ENCODE measurements at places on chromosomes 4 and X. TPM values are rescaled to one million over a fixed set of nuclear protein-coding genes. Genes with fewer than 3 reads are reported as not detected.

GRCh38 chrX:47200385-47201150 is 6.9 kb downstream of the UBA1 start:
- DNase-seq, result no peak

DNA sequence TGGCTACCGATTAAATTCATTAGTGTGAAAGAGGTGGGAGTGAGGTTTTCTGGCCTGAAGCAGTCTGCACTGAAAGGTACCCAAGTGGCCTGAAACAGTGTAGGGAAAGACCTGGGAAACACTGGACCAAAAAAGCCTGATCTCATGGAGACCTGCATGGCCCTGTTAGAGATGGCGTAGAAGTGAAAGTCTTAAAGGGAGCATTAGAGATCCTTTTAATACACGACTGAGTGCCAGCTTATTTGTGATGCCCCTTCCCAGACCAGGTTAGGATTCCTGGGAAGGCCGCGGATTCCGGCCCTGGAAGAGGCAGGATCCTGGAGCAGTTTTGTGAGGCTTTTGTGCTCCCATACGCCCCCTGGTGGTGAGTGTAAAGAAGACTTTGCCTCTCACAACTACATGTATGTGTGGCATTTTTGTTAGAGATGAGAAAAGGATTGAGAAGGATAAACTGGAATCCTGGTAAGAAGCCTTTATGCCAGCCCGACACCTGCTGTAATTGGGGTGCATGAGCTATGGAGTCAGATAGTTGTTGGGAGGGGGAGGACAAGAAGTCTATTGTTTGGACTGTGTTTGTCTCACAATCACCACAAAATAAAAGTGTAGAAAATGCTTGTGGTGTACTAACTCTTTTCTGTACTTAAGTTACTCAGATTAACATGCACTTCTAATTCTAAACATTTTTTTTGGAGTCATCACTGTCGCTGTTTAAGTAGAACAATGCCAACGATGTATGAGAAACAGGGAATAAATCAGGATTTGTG is 54.0 kb downstream of the JADE1 start:
- DNase-seq, result no peak

DNA sequence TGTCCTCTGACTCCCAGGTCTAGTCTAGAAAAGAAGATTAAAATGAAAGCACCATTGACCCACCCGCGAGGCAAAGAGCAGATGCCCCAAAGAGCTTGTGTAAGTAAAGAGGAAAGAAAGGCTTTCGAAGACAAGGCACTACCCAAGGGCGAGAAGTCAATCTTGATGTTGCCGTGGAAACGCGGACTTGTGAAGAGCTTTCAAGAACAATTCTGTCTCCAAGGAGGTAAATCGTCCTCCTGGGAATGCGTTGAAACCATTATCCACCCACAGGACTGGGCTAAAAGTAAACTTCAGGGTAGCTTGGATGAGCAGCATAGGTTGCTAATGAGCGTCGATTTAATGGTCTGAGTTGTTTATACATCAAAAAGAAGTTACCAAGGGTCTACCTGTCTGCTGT is 189.3 kb downstream of the DHRSX start:
- DNase-seq, result no peak

DNA sequence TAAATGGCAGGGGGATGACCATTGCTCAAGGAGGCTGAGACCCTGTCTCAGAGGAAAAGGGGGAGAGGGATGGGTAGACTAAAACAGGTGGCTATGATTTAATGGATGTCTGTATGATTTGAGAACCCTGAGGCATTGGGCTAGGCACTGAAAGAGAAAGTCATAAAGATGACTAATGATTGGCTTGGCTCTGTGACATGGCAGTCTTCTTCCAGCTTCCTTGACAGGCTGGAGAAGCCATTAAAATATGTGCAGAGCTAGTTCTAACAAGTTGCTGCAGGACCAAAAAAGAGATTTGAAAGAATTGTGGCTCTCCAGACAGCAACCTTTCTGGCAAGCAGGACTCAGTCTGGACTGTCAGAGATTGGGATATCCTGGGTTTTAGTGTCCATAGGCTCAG is 53.6 kb downstream of the AMER1 start:
- no peak for DNase-seq

DNA sequence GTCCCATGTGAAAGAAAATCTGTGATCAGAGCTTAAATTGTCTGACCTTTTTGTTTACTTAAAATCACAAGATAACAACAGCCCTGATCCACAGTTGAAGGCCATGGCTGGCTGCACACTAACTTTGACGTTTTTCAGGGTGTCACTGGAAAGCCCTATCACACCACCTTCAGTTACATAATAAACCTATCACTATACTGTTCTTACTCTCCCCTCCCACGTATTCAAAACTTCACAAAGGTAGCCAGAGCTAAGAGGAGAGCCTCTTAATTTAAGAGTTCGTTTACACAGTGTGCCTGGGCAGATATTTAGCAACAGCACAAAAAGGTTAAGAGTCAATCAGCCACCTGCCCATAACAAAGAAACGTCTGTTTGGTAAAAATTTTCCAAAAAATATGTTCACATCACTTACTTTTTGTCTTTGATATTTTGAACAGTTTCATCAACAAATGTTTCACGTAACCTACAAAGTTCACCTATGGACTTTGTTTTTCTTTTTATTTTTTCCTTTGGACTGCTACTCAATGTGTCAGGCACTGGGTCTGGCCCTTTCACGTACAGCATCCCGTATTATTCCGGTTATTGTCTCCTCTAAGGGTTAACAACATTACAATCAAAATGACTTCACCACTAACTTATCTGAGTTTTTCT is 25.0 kb downstream of the RFC1 start:
- no peak for DNase-seq

DNA sequence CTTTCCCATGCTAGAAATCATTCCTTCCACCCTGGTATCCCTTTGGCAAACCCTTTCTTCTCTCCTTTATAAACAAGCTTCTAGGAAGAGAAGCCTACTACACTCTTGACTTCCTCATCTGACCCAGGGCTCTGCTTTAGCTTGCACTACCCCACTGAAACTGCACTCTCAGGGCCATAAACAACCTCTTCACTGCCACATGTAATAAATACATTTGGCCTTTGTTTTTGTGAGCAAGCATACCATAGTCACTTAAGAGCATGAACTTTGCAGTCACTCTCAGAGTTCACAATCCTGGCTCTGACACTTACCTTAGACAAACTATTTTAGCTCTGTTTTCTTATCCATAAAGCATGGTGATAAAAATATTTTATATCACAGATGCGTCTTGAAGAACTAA is 50.7 kb upstream of the USP38 start:
- DNase-seq, result no peak

- DNase-seq, result no peak
Observed at GRCh38 chr4:184953421-184953945, 64.8 kb upstream of the HELT start.

- no peak for DNase-seq
Observed at GRCh38 chrX:125333583-125333982, 13.9 kb downstream of the TEX13C start.

- DNase-seq, result no peak
Observed at GRCh38 chrX:134406356-134407064, 53.5 kb upstream of the HPRT1 start.

DNA sequence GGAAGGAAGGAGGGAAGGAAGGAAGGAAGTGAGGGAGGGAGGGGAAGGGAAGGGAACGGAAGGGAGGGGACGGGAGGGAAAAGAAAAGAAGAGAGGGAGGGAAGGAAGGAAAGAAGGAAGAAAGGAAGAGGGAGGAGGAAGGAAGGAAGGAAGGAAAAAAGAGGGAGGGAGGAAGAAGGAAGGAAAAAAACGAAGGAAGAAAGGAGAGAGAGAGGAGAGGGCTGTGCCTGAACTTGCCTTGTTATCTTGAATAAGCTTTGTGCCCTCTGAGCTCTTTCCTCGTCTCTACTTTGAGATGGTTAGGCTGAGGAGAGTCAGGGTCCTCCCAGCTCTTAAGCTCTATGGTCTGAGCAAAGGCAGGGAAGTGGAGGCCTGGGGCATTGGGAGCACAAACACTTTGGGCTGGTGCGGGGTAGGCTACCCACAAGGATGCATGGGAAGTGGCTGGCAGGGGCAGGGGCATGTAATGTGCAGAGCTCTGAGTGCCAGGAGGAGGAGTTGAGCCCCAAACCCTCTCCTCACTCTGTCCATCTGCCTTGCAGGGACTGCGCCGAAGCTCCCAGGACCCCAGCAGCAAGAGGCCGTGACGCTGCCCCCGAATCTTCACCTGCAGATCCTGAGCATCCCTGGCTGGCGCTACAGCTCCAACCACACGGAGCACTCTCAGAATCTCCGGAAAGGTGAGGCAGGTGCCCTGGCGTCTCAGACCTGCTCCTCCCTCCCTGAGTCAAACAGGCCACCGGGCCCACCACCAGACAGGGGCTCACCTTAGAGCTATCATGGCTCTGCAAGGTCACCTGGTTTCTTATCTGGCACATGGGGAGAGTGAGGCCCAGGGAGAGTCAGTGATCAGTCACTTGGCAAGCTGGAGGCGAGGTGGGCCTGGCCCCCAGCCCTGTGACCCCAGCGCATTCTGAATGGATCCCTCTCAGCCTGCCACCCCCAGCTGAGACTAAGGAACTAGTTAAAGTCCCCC is 26.5 kb upstream of the MRFAP1 start:
- no peak for DNase-seq

DNA sequence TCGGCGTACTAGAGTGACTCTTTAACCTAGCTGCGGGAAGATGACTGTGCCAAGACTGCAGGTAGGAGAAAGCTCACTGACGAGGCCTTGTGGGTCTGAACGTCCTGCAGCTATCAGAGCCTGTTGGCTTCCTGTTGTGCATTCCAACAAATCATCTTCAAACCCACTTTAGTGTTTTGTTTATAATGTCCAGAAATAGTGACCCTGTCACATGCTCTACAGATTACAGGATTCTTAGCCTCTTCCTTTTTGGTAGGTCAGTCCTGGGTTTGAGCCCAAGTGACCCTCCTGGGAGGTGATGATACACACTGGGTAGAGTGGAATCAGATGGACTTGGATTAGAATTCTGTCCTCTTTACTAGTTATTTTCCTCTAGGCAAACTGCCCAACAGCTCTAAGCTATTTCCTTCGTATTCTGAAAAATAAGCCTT is 33.2 kb downstream of the HTT start:
- DNase-seq, result no peak

DNA sequence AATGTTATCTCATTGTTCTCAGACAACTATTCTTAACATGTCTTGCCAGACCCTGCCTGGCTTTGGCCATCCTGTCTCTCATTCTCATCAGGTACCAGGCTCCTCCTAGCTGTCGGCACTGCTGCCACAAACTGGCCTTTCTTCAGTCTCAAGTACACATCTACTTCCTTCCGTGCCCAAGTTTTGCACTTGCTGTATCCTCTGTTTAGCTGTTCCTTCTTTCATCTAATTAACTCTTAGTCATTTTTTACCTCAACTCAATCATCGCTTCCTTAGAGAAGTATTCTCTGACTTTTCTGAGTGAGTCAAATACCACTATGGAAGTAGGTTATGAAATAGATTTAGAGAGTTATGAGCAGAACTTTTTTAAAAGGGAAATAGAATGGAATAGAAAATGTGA is 19.7 kb downstream of the CXCL3 start:
- DNase-seq, result no peak

- DNase-seq, result no peak
Observed at GRCh38 chrX:13825178-13825762, 8.4 kb upstream of the GPM6B start.

DNA sequence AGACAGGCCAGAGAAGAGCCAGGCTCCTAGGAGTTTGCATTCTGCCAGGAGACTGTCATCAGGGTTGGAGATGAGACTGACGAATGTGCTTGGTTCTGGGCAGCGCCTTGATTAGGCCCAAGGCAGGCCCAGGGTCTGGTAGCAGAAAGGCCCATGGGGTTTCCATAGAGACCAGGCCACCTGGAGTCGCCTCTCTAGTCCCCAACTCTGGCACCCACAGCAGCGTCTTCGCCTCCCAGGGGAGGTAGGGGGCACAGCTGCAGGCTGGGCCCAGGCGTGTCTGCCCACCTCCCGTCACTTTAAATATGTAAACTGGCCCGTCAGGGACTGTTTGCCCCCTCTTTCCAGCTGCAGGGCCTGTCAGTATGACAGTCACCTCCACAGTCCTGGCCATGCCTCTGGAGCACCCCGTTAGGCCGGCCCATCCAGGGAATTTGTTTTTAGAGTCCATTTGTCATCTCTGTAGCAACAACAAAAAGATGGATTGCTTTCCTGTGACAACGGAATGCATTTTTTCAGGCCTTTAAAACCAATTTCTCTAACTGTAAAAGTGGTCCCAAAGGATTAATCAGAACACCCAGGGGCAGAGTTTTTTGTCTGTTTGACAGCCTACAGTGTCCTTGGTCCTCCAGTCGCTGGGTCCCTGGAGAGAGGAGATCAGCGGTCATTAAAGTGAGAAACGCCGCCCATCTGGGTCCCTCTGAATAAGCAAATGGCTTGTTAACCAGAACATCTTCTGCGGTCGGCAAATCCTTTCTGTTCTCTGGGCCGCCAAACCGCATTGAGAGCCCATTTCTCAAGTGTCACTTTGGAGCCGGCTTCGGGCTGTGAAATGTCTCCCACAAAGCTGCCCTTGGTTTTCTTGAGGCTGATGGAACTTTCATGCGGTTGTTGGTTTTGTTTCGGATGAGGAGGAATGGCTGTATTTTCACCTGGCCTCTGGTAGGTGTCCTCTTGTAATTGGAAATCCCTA is 153.0 kb upstream of the PSAPL1 start:
- no peak for DNase-seq

- no peak for DNase-seq
Observed at GRCh38 chr4:102826890-102827673, at the start of gene UBE2D3. UBE2D3 (minus strand) TSS chr4:102827551; CDS start chr4:102826508, 1,043 bp downstream.

GRCh38 chr4:48305508-48305907 is 35.8 kb upstream of the SLAIN2 start:
- no peak for DNase-seq

DNA sequence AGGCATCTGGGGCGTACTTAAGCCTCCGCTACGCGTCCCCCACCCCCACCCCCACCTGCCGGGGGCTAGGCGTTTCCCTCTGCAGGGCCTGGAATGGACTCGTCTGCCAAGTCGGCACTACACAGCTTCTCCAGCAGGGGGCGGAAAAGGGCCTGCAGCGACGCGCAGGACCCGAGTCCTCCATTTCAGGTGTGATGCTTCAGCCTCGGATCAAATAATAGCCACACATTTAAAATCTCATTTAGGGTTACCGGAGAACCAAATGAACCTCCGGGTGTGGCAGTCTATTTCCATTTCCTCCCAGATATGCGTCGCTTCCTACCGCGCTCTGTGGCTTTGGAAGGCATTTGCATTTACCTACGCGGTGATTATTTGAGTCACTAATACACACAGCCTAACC is 2.9 kb downstream of the PAK3 start:
- no peak for DNase-seq

GRCh38 chr4:8400632-8401325 is 39.7 kb downstream of the ACOX3 start:
- DNase-seq, result no peak

GRCh38 chr4:118989098-118990080 is 100.7 kb downstream of the SYNPO2 start:
- no peak for DNase-seq

- DNase-seq, result peak; percentile 30
Observed at GRCh38 chr4:24477919-24478318, 106.4 kb downstream of the DHX15 start.

Gene WDR17
- 0.17 TPM for total RNA-seq

Gene UCP1
- not detected for total RNA-seq

Gene TMEM271
- not detected for total RNA-seq

Gene SULT1E1
- not detected for total RNA-seq

Gene XAGE1A
- total RNA-seq, result not detected

Gene REELD1
- not detected for total RNA-seq

Measured in epithelial cell of proximal tubule (primary cell).